ENCODE measurements at places on chromosomes 3 and 15.

DNA sequence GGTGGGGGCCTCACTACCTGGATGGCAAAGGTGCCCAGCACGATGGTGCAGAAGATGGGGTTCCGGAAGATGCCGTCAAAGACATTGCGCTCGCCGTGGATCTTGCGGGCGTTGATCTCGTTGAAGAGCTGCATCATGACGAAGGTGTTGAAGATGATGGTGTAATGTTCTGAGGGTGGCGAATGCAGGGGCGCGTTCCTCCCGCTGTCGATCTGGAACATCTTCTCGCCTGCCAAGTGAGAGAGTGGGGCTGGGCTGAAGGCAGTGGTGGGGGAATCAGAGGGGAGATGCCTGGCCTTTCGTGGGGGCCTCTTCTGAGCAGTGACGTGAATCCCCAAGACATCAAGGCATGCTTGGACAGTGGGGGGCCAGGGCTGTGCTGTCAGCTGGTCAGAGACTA lies 19.6 kb upstream of the SEC13 start:
- DNase-seq, result peak; percentile 81

GRCh38 chr3:100590114-100590839 lies 19.1 kb upstream of the ADGRG7 start:
- DNase-seq, result peak; percentile 48

GRCh38 chr15:64426845-64427465 lies 33.4 kb upstream of the ZNF609 start:
- DNase-seq, result no peak

DNA sequence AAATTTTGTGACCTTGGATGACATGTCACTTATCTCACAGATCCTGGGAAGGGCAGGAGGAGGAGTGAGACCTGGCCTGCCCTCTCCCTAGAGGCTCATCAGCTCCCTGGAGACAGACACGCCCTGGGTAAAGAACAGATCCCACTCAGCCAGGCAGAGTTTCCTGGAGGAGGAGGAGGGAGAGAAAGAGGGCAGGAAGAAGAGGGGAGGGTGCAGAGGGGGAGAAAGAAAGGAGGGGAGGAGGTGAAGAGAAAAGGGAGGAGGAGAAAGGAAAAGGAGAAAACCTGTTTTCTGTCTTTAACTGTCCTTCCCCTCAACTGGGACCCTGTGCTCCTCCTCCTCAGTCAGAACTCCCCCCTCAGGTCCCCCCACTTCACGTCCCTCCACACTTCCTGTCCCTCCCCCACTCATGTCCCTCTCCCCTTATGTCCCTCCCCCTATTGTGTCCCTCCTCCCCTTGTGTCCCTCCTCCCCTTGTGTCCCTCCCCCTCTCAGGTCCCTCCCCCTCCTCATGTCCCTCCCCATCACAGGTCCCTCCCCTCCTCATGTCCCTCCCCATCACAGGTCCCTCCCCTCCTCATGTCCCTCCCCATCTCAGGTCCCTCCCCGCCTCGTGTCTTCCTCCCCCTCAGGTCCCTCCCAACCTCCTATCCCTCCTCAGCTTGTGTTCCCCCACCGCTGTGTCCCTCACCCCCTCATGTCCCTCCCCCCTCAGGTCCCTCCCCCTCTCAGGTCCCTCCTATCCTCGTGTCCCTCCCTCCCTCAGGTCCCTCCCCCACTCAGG lies 52.3 kb upstream of the CGNL1 start:
- no peak for DNase-seq

DNA sequence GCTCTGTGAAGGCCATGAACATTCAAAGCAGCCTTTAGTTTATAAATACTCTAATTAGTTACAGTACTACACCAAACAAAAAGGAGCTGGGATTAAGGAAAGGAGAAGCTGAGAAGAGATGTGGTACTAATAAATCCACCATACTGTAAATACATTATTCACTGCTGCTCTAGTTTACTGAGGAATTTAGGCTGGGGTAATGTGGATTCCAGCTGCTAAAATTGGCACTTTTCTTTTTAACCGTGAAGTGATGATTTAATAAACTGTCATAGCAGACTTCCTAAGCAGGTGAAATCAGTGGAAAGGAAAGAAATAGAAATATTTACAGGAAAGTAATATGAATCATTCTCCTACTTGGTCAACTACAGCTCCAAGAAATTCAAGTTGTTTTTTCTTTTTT lies 88.7 kb downstream of the TFG start:
- no peak for DNase-seq

DNA sequence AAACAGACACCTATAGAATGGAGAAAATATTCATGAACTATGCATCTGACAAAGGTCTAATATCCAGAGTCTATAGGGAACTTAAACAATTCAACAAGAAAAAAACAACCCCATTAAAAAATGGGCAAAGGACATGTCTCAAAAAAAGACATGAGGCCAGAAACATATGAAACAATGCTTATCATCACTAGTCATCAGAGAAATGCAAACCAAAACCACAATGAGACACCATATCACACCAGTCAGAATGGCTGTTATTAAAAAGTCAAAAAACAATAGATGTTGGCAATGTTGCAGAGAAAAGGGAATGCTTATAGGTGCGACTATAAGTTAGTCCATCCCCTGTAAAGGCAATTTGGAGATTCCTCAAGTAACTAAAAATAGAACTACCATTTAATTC lies 11.4 kb upstream of the HDGFL3 start:
- DNase-seq, result no peak

GRCh38 chr3:152113413-152113812 lies 155.3 kb upstream of the MBNL1 start:
- DNase-seq, result no peak

DNA sequence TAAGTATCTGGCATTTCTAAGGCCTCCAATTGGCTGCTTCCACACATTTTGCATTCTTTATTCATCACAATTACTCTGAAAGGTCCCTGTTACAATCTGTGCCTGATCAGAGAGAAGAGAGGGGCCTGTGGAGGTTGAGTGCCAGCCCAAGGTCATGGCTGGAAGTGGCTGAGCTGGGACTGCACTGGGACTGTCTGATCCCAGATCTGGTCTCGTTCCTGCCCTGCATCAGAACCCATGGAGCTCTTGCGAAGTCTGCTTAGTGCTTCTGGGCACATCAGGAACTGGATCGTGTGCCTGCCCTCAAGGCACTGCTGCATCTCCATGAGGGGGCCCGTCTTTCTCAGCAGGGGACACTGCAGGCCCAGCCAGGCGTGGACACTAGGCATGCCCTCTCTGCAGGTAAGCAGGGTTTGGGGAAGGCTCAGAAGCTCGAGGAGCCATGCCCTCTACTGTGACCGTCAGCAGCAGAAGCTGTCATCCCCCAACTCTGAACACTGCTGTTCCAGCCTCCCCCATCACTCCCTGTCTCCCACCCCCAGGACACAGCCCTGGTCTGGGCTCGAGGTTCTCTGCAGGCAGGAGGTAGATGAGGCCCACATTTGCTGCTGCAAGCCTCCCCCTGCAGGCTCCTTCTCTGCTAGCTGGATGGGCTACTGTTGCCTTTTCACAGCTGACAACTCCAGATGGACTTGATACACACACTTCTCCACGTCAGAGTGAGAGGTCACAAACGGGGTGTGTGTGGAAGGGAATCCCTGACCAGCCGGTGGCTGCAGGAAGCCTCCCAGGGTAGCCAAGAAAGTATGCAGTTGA lies 96.5 kb upstream of the PRR23E start:
- DNase-seq, result no peak

DNA sequence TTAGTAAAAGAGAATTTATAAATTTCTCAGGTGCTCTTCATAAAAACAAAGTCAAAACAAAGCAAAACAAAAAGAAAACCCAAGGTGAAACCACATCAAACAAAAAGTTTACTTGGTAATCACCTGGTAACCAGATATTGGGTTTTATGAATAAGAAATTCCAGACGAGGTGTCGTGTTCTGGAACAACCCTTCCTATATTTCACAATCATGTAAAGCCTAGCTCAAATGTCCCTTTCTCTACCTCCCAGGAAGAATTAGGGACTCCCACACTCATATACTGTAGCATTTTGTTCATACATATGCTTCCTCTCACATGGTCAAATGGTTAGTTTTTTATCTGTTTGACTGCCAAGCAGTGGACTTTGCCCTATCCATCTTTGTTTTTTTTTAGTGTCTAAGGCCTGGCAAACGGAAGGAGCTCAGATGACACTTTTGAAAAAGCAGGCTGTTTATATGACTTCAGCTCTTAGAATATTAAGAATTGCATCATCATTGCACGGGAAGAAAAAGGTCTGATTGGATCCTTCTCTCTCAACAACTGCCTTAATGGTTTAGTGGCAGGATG lies 326.7 kb upstream of the TBL1XR1 start:
- DNase-seq, result no peak

- no peak for DNase-seq
Observed at GRCh38 chr3:151556596-151556995, 95.7 kb upstream of the IGSF10 start.

- peak; percentile 85 for DNase-seq
Observed at GRCh38 chr15:66841953-66842681, 140.1 kb downstream of the SMAD6 start.

- no peak for DNase-seq
Observed at GRCh38 chr15:88269356-88270062, 13.0 kb upstream of the NTRK3 start.

DNA sequence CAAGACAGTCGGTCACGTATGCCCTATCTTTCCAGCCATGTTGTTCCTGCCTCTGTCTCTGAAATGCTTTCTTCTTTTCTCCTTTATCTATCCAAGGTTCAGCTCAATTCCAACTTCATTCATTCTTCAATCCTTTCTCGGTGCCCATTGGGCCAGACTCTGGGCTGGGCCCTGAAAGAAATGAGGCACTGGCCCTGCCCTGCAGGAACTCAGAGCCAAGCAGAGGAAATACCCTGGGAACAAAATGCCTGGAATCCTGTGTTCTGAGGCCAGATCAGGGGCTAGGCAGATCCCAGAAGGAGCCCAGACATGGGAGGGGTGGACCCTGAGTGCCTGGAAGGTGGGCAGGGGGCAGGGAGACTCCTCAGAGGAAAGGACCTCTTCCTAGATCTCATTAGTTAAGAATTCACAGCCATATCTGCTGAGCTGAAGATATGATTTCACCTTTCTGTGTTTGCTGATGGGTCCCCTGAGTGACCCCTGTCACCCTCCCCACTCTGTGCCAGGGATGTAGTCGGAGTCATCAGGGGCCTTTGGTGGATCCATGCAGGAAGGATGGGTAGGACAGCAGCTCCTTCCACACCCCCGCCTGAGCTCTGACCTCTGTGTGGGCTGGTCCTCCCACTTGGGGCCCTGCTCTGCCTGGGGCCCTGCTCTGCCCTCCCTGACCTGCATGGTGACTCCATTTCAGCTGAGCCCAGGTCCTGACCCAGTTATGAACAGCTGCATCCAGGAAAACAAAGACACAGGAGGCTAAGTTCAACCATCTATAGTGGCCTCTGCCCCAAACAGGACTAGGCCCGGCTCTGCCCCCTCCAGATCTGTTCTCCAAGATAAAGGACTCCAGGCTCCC lies 5.3 kb upstream of the DAPK2 start:
- DNase-seq, result no peak

DNA sequence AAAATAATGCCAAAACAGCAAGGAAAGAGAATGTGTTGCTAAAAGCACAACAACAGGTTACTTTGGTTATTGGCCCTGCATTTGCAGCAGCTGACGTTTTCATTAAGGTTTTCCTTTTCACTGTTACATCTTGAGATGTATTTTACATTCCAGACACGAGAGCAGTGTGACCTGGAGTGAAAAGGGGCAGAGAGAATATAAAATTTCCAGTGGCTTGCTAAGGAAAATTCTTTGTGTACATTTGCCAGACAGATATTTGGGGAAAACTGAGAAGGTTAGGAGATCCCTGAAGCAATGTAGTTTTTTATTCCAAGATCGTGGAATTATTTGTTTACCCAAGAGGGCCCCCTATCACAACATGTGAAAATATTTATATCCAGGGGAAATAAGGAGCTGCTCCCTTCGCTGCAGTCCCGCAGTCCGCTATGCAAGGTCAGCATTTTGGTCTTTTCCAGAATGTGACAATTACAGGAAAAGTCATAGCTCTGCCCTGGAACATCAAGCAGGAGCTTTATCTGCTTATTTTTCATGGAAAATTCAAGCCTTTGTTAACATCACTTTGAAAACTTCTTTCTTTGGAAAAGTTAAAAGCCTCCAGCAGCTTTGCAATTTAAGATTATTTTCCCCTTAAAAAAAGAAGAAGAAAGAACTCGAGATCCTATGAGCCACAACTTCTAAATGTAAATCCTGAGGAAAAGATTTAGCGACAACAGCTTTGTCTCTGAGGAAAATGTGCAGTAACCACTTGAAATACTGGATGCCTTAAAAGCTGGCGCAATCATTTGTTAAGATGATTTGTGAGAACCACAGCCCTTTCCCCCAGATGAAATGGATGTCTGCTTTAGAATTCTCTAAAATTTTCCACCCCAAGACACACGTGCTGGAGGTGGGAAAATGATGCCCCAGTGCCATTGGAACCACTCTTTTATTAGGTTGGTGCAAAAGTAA lies 256.4 kb upstream of the TPM1 start:
- DNase-seq, result no peak

DNA sequence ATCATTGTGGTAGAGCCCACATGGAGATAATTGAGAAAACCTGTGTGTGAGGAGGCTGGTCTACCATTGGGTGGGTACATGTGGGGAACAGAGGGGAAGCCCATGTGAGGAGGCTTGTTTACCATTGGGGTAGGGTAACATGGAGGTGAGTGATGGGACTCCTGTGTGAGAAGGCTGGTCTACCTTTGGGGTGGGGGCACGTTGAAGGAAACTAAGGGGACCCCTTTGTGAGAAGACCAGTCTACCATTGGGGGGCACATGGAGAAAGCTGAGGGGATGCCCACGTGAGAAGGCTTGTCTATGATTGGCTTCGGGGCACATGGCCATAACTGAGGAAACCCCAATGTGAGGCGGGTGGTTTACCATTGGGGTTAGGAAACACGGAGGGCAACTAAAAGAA lies 158.5 kb downstream of the FBLN2 start:
- DNase-seq, result no peak

GRCh38 chr3:56763233-56763632 lies 38.5 kb downstream of the ARHGEF3 start:
- DNase-seq, result no peak

DNA sequence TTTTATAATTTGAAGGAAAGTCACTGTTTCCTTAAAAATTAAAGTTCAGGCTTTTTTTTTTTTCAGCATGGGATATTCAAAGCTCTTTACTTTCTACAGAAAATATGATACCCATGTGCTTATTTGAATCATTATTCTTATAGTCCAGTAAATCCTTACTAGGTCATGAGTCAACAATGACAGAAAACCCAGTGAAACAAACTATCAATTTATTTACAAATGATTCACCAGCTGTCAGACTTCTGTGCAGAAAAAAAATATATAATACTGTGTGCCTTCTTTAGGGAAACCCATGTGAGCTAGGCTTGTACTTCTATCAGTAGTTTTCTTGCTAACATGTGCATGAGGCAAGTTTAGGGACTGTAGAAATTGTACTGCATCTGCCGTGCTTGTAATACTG lies 1.2 kb downstream of the ACP3 start:
- DNase-seq, result no peak

DNA sequence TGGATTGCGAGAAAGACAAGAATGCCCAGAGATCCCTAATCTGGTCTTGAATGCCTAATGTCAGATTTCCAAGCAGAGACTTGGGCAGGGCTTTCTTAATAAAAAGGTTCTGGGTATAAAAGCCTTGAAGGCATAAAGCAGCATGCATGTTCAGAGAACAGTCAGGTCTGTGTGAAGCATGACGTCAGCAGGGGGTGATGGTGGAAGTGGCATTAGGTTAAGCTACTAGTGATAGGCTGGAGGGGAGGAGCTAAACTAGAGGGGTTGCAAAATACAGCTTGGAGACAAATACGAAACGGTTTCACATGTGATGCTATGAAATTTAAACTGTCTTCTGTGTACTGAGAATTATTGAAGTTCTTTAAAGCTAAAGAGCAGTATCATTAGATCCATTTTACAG lies 125.6 kb downstream of the VPS8 start:
- no peak for DNase-seq

- no peak for DNase-seq
Observed at GRCh38 chr3:157148196-157148889, 11.6 kb downstream of the CCNL1 start.

GRCh38 chr15:69559440-69560190 lies 107.0 kb downstream of the RPLP1 start:
- no peak for DNase-seq

All from posterior cingulate gyrus (tissue), 11 donors.